ENCODE measurements at places on chromosomes 11 and 22.

DNA sequence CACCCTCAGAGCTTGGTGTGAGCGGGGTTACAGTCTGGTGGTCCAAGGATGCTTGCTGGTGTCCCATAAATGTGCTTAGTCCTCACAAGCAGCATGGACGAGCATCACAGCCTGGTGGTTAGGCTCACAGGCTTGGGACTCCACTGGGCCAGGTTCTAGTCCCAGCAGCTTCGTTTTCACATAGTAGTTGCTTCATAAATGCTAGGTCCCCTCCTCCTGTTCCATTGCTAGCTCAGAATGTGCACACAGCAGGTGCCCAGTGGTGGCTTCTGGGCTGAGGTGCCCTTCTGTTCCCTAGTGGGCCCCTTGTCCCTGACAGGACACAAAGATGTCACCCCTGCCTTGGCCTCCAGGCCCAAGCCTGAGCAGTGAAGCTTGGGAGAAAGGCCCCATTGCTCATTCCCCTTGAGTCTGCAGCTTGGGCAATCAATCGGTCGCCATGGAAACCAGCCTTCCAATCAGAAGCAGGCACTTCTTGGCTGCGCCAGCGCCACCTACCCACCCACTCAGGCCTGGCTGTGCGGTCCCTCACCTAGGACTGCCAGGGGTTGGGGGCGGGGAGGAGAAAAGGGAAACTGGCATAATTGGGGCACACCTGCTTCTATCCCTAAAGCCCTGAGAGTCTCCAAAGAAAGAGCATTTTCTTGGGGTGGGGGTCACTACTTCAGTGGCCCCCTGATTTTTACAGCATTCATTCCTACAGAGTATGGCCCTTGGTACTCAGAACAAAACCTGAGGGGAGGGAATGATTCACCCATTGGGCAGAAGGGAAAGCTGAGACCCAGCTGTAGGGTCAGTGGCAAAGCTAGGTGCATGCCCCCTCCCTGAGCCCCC lies 48.1 kb downstream of the CYTH4 start:
- no peak for DNase-seq

DNA sequence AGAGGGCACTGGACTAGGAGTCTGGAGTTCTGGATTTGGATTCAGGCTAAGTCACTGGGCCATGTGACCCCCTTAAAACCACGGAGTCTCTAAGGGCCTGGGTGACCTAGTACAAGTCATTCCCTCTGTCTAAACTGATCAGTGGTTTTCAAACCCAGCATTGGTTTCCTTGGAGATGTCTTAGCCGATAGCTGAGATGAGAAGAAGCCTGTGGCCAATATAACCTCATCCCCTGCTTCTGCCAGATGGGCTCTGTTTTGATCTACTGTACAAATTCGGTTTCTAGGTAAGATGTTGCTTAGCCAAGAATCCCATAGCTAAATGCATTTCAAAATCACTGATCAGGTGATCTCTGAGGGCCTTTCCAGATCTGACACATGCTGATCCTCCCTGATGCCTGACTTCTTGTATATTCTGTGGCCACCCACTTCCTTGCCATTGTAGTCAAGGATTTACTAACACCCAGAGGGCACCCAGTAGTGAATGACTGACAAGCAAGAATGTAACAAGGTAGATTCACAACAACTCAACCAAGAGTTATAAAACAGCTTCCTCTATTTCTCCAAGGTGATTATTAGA lies 53.1 kb downstream of the GALNT18 start:
- DNase-seq = no peak

DNA sequence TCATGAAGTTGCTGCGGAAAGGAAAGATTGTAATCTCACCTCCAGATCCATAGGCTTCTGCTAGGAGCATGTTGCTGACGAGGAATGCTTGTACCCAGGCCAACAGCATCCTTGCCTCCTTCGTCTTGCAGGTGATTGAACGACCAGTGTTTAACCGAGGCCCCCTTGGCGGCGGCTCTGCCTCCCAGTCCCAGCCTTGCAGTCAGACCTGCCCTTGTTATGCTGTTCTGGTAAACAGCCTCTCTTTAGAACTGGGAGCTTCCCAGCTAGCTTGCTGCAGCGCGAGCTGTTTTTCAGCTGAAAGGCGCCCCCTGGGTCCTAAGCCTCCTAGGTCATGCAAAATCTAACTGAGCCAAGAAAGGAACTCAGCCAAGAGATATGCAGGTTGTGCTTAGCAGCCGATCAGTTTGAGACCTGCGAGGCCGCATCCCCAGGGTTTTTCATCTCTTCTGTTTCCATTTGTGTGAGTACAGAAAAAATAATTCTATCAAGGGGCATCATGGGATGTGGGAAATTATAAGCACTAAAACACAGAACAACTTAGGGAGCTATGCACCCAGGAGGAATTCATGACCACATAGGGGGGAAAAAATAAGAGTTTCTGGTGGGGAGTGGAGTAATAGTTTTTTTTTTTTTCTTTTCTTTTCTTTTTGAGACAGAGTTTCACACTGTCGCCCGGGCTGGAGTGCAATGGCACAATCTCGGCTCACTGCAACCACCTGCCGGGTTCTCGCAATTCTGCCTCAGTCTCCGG lies at the start of gene PIK3IP1:
TSS of gene PIK3IP1 (minus strand) at position 253 of the 754 bp plus-strand sequence. CDS start at position 109, 144 bp downstream.
- peak; percentile 23 for DNase-seq

DNA sequence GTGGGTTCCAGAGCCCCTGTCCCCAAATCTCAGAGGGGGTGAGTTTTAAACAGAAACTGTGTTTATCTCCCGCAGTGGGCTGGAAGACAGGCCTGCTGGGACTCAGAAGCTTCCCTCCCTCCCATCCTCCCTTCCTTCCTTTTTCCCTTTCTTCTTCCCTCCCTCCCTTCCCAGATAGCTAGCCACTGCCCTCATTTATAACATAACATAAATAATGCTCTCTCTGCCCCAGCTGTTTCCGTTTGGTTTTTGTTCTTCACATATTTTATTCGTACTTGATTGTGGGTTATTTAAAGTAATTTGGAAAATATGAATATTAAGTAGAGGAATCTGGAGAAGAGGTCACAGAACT lies 140.9 kb downstream of the TEAD1 start:
- DNase-seq = no peak

DNA sequence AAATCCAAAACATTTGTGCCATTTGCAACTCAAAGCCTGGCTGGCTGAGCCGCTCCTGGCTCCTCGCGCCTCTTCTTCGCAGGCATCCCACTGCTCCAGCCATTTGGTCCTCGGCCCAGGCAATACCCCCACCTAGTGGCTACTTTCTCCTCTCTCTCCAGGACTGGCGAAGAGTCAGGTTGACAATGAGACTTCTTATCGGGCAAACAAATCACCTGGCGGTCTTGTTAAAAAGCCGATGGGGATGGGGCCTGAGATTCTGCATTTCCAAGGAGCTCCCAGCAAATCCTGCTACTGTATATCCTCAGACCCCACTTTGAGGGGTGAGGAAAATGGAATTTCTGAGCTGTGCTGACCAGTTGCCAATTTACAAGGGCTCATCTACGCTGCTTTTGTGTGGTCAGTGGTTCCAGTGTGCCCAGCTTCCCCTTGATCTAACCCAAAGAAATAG lies 89.0 kb downstream of the ISX start:
- DNase-seq = no peak

DNA sequence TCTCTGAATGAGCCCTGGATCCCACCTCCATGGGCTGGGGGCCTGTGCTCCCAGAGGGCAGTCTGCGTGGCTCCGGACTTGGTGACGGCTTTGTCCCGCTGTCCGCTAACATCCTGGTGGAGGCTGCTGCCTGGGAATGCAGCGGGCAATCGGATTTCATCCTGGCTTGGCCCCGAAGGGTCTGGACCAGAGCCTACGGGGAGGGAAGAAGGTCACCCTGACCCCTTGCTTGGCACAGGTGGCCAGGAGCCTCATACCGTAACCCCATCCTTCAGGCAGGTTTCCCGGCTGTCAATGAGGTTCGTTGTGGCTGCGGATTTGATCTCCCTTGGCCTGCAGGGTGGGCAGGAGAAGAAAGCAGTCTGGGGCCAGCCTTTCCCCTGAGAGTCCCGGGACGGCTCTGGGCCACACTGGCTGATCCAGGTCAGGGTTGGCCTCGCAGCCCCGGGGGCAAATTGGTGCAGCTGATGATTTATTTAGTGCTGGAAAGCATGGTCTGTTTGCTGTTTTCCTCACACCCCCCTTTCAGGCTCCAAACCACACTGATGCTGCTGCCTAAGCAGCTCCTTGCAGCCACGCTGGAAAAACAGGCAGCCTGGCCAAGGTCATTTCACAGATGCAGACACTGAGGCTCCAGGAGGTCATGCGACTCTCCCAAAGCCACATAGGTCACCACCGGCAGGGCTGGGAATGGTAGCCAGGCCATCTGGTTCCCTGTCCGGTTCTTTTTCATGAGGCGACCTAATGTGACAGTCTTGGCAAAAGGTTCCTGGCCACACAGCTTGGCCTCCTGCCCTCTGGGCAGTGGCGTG lies 15.0 kb downstream of the PRDM11 start:
- DNase-seq = no peak

- no peak for DNase-seq
Measured at GRCh38 chr11:45399166-45399565, 113.0 kb upstream of the SYT13 start.

GRCh38 chr11:39341461-39341860 lies 2118.0 kb downstream of the LRRC4C start:
- no peak for DNase-seq

GRCh38 chr22:19704355-19705015 lies 9.8 kb upstream of the SEPTIN5 start:
- DNase-seq = no peak

DNA sequence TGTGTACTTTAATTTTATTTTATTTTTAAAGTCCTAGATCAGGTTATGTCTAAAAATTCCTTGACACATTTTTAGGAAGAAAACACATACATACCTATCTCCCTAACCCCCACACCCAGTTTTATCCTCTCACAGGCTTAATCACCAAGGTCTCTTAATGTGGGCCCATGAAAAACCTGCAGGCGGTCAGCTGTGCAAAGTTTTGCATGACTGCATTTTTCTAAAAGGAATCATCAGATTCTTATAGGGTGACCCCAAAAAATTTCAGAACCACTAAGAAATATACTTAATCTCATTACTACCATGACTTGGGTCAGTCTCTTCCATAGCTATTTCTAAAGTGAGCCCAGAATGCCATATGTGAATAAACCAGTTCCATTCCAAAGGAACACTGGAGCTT lies 19.8 kb downstream of the SAA1 start:
- no peak for DNase-seq

- DNase-seq = peak; percentile 82
Measured at GRCh38 chr22:23305922-23306374, 125.6 kb downstream of the BCR start.

- DNase-seq = no peak
Measured at GRCh38 chr11:13150487-13150886, 127.1 kb upstream of the BMAL1 start.

DNA sequence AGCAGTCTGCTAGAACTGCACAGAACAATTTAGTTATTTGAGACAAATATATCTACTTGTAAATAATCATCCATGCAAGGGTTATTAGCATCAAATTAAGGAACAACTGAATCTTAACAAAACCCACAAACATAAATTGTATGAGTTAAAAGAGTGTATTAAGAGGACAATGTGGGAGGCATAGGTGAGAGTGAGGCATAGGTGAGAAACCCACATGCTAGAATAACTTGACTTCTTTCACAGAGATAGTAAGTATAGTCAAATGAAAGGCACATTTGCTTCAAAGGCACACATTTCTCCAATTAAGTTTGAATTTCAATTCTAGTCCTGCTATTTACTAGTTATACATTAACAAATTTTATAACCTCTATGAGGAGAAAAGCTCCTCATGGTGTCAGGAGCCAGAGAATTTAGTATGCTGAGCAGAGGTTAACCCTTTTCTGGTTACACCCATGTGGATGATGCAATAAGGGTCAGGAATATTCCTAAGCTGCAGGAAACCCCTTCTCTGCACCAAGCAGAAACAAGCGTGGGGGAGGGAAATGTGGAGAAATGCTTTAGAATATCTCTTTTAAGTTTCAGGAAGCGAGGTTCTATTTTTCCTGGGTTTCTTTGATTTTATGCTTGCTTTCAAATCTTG lies 264.2 kb downstream of the GRM5 start:
- DNase-seq = no peak

GRCh38 chr11:86214710-86215109 lies 29.8 kb upstream of the EED start:
- no peak for DNase-seq

- DNase-seq = no peak
Measured at GRCh38 chr22:32473388-32473952, 1.1 kb upstream of the FBXO7 start.

- no peak for DNase-seq
Measured at GRCh38 chr11:7612056-7612660, 61.1 kb downstream of the CYB5R2 start.

- DNase-seq = no peak
Measured at GRCh38 chr11:2512431-2513407, 67.9 kb downstream of the KCNQ1 start.

DNA sequence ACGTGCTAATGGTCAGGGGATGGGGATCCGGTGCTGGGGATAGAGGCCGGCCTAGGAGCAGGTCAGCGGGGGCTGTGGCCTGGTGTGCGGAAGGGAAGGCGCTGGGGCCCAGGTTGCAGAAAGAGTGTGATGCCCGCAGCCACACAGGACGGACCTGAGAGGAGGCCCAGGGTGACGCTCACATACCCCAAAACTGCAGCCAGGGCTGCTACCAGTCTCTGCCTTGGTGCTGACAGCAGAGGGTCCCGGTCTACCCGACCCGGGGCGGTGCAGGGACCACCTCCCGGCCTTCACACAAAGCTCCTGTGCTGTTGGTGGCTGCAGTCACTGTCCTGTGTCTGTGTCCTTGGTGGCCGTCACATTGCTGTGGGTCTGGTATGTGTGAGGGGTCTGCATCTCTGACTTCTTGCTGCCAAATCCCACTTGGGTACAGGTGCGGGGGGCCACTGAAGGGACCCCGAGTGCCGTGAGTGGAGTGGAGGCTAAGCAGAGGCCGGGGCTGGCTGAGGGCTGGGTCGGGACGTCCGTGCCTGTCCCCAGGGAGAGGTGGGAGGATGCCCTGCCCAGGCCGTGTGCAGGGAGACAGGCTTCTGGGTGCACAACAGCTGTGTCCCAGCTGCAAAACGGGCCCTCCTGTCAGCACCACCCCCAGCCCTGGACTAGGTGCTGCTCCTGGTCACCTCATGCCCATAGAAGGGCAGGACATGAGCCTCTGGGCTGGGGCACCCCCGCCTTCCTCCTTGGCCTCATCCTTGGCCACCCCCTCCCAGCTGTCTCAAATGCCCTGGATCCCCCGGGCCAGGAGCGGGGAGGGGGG lies 1.5 kb downstream of the LSP1 start:
- no peak for DNase-seq

- no peak for DNase-seq
Measured at GRCh38 chr11:2802389-2803185, 83.0 kb downstream of the CDKN1C start.

All from NCI-H774 (cell line).